ENCODE measurements at places on chromosomes 3 and 15. TPM values are rescaled to one million over a fixed set of nuclear protein-coding genes. Genes with fewer than 3 reads are reported as not detected.
A peak's percentile ranks its signal among the peaks of the same experiment; 100 is the strongest.

Gene EPHB3
- polyA plus RNA-seq = 0.54 TPM

Gene FGF12
- 13.8 TPM for polyA plus RNA-seq

Gene ALS2CL
- polyA plus RNA-seq = 3.4 TPM

Gene NANOGP8
- polyA plus RNA-seq = 8.5 TPM

Gene XCR1
- polyA plus RNA-seq = not detected

Gene CSPG5
- 0.86 TPM for polyA plus RNA-seq

Gene KCNH8
- polyA plus RNA-seq = 1.4 TPM

Gene MEIS2
- 0.27 TPM for polyA plus RNA-seq

Gene THBS1
- polyA plus RNA-seq = 21.7 TPM

Gene CEMIP
- polyA plus RNA-seq = 0.27 TPM

Gene MESP2
- polyA plus RNA-seq = 0.68 TPM

Gene TMEM43
- 15.9 TPM for polyA plus RNA-seq

- no peaks in the 10 kb centered on the region for H3K4me1 ChIP-seq
- no peak overlapping the region for H3K4me3 ChIP-seq
- peak; percentile 65 for DNase-seq
- H3K27ac ChIP-seq = no peak overlapping the region
- H3K36me3 ChIP-seq = no peaks in the 10 kb centered on the region
These were observed 73.7 kb downstream of the TM2D3 start for GRCh38 chr15:101578443-101578894.

DNA sequence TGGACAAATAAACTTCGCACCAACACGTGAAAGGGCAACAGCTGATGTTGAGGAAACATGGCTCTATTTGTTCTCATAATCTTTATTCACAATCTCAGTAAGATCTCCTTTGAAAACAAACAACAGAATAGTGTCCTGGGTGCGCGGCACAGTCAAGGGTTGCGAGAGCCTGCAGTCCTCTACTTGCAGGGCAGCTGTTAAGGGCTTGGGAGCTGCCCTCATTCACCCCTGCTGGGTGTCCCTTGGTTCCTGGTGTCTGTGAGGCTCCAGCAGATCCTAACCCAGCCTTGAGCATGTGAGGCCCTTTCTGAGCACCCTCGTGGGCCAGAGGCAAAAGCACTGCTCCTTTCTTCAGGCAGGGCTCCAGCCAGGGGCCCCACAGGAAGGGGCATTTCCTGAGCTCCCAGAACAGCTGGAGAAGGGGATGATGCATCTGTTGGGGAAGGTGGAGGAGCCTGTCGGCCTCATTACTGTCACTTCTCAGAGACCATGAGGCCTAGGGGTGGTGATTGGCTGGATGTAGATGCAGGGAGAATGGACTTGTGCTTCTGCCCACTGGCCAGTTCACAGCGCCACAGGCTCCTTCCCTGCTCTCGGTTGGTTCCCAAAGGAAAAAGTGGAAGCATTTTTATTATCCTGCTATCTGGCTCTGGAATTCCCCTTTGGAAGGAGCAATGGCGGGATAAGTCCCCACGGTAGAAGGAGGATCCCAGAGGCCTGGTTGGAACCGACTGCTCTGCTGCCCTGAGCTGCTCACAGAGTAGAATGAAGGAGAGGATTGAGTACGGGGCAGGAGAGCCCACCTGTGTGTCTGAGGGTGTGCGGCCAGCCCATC is 51.9 kb upstream of the KLF13 start:
- H3K36me3 ChIP-seq = no peaks in the 10 kb centered on the region
- no peak overlapping the region for H3K27ac ChIP-seq
- no peaks in the 10 kb centered on the region for H3K4me1 ChIP-seq
- DNase-seq = no peak
- H3K27me3 ChIP-seq = no peaks in the 10 kb centered on the region

DNA sequence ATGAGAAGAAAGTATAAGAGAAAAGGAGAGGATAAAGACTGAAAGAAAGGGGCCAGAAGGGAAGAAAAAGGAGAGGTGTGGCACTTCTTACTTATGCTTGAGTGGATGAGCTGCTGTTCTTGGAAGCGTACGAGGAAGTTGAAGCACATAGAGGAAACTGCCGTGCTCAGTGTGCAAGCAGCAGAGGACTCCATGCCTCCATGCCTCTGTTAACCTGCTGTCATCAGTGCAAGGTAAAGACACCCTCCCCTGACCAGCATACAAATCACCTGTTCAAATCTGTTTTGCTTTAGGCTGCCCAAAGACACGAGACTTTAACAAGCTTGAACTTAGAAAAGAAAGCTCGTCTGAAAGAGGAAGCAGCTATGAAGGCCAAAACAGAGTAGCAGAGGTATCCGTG is 6.4 kb downstream of the WDR5B start:
- no peaks in the 10 kb centered on the region for H3K4me1 ChIP-seq
- H3K4me3 ChIP-seq = no peak overlapping the region
- H3K27ac ChIP-seq = no peak overlapping the region
- DNase-seq = no peak

GRCh38 chr15:70245932-70246622 is 148.4 kb upstream of the TLE3 start:
- no peak overlapping the region for H3K27ac ChIP-seq
- peaks cover 3% of the 10 kb centered on the region for H3K4me1 ChIP-seq
- H3K36me3 ChIP-seq = no peaks in the 10 kb centered on the region
- no peaks in the 10 kb centered on the region for H3K27me3 ChIP-seq
- H3K4me3 ChIP-seq = no peak overlapping the region

DNA sequence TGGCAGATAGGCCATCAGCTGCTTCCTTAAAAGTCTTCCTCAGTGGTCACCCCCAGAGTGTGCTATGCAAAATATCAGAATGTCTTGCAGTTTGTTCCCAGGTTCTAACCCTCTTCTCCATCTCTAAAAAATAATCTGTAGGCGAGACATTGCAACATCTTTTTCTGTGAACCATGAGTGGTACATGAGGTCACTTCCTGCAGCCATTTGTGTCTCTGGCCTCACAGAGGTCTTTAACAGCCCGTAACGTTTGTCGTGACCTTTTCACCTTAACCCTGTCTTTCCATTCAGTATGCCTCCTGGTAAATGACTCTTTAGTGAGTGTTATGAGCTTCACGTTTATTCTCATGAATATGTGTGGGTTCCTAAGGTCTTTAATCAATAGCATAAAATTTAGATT is 145.4 kb downstream of the KLHL25 start:
- H3K27ac ChIP-seq = no peak overlapping the region
- peaks cover 4% of the 10 kb centered on the region for H3K4me1 ChIP-seq
- H3K4me3 ChIP-seq = no peak overlapping the region
- H3K27me3 ChIP-seq = no peaks in the 10 kb centered on the region
- H3K36me3 ChIP-seq = no peaks in the 10 kb centered on the region
- no peak for DNase-seq

GRCh38 chr3:87198774-87199173 is 28.3 kb upstream of the CHMP2B start:
- no peaks in the 10 kb centered on the region for H3K27me3 ChIP-seq
- no peak overlapping the region for H3K4me3 ChIP-seq
- H3K27ac ChIP-seq = no peak overlapping the region
- DNase-seq = no peak

- no peaks in the 10 kb centered on the region for H3K36me3 ChIP-seq
- no peaks in the 10 kb centered on the region for H3K27me3 ChIP-seq
- DNase-seq = peak; percentile 71
- peak overlapping the region; percentile 34 for H3K4me3 ChIP-seq
- no peak overlapping the region for H3K27ac ChIP-seq
- peaks cover 18% of the 10 kb centered on the region for H3K4me1 ChIP-seq
These were observed 440.6 kb downstream of the MCTP2 start for GRCh38 chr15:94671858-94672532.

GRCh38 chr15:74656935-74657535 is 38.8 kb downstream of the EDC3 start:
- DNase-seq = no peak
- no peak overlapping the region for H3K4me3 ChIP-seq
- H3K27ac ChIP-seq = no peak overlapping the region
- H3K4me1 ChIP-seq = no peaks in the 10 kb centered on the region
- H3K36me3 ChIP-seq = peaks cover 9% of the 10 kb centered on the region
- H3K27me3 ChIP-seq = no peaks in the 10 kb centered on the region

GRCh38 chr3:128504963-128505730 is 12.1 kb upstream of the GATA2 start:
- H3K4me3 ChIP-seq = no peak overlapping the region
- H3K27me3 ChIP-seq = no peaks in the 10 kb centered on the region
- no peak for DNase-seq

- H3K4me3 ChIP-seq = peak overlapping the region; percentile 84
- no peaks in the 10 kb centered on the region for H3K4me1 ChIP-seq
- DNase-seq = no peak
- no peaks in the 10 kb centered on the region for H3K27me3 ChIP-seq
These were observed 561 bp downstream of the RPAP1 start for GRCh38 chr15:41543521-41543870.

DNA sequence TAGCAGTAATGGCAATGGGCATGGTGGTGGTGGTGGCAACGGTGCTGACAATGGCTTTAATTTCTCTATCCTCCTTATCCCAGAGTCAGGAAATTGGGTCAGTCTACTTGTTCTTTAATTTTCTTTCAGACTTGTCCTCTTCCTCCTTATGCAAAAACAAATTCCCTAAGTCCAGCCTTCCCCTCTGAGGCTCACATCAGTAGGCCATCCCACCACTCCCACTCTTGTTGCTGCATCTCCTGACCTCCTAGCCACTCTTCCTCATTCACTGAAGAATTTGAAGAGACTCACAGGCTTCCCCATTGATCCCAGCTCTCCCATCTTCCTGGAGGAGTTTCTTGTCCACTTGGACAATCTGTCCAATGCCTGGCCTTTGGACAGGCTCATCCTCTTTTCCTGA is 19.9 kb downstream of the DNAJB8 start:
- no peaks in the 10 kb centered on the region for H3K4me1 ChIP-seq
- no peak overlapping the region for H3K4me3 ChIP-seq
- no peaks in the 10 kb centered on the region for H3K27me3 ChIP-seq

- H3K4me1 ChIP-seq = peaks cover 42% of the 10 kb centered on the region
- no peaks in the 10 kb centered on the region for H3K27me3 ChIP-seq
- H3K4me3 ChIP-seq = peak overlapping the region; percentile 63
- H3K36me3 ChIP-seq = peaks cover 15% of the 10 kb centered on the region
- peak overlapping the region; percentile 99 for H3K27ac ChIP-seq
These were observed 1.5 kb upstream of the SKIL start for GRCh38 chr3:170355738-170356595.

DNA sequence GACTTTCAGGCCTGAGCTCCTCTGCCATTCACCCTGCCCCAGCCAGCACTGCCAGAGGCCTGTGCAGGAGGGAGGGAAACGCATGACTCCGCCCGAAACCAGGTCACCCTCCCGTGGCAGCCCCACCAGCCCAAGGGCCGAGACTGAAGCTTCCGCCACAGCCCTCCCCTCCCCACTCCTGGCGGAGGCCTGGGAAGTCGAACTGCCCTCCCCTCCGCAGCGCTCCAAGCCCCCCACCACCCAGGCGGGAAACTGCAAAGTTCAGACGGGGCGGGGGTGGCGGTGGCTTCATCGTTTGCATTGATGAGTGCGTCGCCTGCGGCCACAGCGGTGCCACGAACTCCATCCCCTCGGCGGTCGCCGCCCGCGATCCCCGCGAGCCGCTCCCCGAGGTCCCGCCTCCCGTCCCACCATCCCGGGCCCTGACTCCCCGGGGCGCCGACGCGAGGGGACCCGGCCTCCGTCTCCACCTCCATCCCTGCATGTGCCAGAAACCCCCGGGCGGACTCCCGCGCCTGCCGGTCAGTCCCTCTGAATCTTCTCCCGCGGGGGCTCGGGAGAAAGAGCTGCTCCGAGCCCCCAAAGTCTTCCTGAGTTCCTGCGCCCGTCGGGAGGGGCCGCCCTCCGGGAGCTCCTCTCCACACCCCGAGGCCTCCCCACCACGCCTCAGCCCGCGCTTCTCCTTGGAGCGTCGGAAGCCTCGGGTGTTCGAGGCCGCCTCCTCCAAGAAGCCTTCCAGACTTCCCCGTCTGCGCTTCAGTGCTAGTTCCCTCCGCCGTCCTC is 698 bp downstream of the MELTF start:
- H3K36me3 ChIP-seq = no peaks in the 10 kb centered on the region
- H3K27me3 ChIP-seq = peaks cover 24% of the 10 kb centered on the region
- DNase-seq = no peak
- H3K4me1 ChIP-seq = no peaks in the 10 kb centered on the region
- no peak overlapping the region for H3K27ac ChIP-seq
- H3K4me3 ChIP-seq = peak overlapping the region; percentile 70

DNA sequence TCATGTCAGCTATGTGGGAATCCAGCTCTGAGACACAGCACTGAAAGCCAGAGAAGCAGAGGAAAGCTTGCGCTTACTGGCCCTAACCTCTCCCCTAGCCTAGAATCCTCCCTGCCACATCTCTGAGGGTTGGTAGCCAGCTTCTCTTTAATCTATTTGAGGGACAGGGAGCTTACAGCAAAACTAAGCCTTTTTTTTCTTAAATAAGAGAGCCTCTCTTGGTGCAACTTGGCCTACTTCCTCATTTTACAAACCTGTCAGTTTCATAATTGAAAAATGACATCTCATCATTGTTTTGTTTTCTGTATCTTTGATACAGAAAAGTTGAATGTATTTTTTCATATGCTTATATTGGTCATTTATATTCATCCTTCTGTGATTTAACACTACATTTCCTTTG is 193.9 kb downstream of the ZNF621 start:
- H3K4me3 ChIP-seq = no peak overlapping the region
- no peaks in the 10 kb centered on the region for H3K27me3 ChIP-seq
- no peak overlapping the region for H3K27ac ChIP-seq
- no peaks in the 10 kb centered on the region for H3K36me3 ChIP-seq

DNA sequence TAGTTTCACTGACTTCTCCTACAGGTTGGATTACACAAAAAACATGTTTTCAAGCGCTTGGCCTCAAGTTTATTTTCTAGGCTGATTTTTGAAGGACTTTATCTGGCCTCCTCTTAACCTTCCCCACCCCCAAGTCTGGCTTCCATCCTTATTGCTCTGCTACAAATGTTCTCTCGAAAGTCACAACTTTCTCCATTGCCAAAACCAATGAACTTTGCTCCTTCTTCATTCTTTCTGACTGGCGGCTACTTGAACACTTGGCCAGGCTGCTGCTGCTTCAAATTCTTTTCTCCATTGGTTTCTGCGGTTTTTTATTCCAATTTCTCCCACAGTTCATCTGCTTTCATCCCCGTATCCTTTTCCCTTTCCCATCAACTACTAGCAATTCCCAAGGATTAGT is 106.6 kb downstream of the TOP2B start:
- DNase-seq = no peak
- H3K4me3 ChIP-seq = no peak overlapping the region
- no peaks in the 10 kb centered on the region for H3K36me3 ChIP-seq
- H3K27me3 ChIP-seq = no peaks in the 10 kb centered on the region

DNA sequence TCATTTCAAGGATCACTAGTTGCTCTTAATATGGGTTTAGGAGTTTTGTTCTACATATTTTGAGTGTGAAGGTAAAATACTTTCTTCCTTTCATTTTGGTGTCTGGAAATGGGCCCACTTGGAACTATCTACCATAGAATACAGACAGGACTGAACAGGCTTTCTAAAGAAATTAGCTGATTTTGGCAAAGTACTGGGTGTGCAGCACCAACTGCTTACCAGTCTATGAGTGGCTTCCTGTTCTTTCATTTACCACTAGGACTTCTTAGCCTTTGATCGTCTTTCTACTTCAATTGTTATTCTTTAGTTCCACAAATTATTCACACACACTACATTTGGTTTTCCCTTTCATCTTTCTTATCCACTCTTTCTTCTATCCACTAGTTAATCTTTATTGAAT is 1196.3 kb downstream of the ROBO1 start:
- no peaks in the 10 kb centered on the region for H3K27me3 ChIP-seq
- H3K4me1 ChIP-seq = peaks cover 26% of the 10 kb centered on the region
- no peak overlapping the region for H3K4me3 ChIP-seq
- no peak overlapping the region for H3K27ac ChIP-seq
- no peaks in the 10 kb centered on the region for H3K36me3 ChIP-seq
- DNase-seq = no peak

GRCh38 chr15:60363903-60364611 is 33.7 kb downstream of the ANXA2 start:
- H3K27me3 ChIP-seq = no peaks in the 10 kb centered on the region
- peaks cover 9% of the 10 kb centered on the region for H3K36me3 ChIP-seq
- H3K27ac ChIP-seq = no peak overlapping the region
- H3K4me3 ChIP-seq = no peak overlapping the region
- no peak for DNase-seq
